ENCODE measurements at places on chromosomes 3 and 15.

- DNase-seq: no peak
Measured at GRCh38 chr15:46117071-46117470, 482.2 kb downstream of the SQOR start.

GRCh38 chr3:52805270-52806039 lies 10.9 kb downstream of the ITIH3 start:
- DNase-seq: no peak

DNA sequence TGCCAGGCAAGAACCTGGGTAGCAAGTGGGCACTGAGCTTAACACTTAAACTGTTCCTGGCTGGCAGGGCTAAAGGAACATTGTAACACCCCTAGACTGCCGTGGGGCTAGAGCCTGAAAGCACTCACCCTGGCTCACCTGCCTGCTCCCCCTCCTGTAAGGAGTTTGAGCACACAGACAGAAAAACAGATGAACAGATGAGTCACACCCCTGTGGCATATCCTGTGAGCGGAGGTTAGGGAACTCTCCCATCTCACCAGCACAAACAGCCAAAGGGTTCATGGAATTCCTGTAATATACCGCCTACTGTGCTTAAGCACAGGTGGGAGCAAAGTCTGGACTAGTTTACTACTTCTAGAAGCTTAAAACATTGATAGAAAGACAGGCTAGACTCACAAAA lies 300.1 kb downstream of the ROBO1 start:
- DNase-seq: no peak

DNA sequence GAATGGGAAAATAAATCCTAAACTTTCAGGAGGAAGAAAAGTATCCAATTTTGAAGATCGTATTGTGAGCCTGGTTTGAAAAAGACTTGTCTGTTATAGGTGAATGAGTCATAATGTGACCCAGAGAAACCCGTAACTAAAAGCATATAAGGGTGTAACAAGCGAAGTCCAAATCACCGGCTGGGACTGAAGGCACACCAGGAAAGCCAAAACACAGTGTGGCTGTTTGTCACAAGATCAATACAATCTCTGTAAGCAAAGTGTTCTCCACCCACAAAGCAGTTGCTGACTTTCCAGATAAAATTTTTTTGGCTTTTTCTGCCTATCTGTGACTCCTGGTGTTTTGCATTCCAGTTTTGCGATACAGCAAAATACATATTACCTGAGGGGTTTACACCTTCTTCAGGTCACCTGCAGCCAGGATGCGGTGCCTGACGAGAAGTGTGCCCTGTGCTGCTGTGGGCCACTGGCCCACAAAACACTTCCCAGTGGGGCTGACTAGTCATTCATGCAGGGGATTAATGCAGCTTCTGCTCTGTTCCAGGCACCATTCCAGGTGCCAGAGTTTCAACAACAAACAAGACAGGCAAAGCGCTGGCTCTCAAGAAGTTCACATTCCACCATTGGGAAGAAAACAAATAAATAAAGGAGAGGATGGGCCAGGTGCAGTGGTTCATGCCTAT lies 14.4 kb downstream of the HES1 start:
- no peak for DNase-seq

GRCh38 chr15:48119277-48119676 lies 1.5 kb upstream of the SLC24A5 start:
- DNase-seq: no peak

- DNase-seq: no peak
Measured at GRCh38 chr3:195119461-195120266, 151.3 kb downstream of the XXYLT1 start.

DNA sequence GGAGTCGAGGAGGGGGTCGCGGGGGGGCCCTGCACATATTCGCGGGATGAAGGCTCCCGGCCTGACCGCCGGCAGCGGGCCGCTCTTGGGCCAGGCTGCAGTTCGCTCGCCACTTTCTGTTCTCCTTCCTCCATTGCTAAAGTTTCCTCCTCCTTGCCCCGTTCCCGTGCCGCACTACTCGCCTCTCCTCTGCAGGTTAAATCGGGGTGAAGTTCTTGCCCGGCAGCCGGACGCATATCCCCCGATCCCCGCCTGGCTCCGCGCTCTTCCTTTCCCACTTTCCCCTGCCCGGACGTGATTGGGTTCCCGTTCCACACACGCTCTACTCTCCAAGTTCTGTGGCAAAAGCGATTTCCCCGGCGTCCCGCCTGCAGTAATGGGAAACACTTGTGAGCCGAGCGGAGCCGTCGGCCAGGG lies 556 bp downstream of the CRYBG3 start:
- peak; percentile 8 for DNase-seq

GRCh38 chr15:70276401-70276800 lies 178.7 kb upstream of the TLE3 start:
- no peak for DNase-seq

DNA sequence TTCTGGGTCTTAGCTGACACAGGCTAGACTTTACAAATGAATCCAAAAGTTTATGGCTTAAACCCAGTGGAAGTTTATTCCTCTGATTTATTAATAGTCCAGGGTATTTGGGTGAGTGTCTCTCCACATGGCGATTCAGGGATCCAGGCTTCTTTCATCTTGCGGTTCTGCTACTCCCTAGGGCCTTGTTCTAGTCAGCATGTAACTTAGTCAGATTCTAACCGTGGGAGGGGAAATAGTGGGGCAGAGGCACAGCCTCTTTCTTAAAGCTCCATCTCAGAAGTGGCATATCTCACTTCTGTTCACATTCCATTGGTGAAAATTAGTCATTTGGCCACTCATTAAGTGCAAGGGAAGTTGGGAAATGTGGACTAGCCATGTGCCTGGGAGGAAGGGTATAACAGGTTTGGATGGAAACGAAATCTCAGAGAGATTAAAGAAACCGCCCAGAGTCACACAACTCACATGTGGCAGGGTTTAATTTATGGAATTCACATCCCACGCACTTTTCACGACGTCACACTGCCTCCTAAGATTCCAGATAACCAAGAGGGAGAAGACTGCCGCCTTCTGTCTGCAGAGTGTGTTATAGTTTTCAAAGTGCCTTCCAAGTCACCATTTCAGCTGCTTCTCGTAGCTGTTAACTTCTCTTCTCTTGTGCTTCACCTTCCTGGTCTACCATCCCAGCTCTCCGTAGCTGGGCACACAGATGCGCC lies 11.4 kb upstream of the RASGRF1 start:
- no peak for DNase-seq

- no peak for DNase-seq
Measured at GRCh38 chr3:13134166-13134878, 61.1 kb upstream of the IQSEC1 start.

GRCh38 chr3:137332297-137332696 lies 374.5 kb downstream of the IL20RB start:
- DNase-seq: no peak

DNA sequence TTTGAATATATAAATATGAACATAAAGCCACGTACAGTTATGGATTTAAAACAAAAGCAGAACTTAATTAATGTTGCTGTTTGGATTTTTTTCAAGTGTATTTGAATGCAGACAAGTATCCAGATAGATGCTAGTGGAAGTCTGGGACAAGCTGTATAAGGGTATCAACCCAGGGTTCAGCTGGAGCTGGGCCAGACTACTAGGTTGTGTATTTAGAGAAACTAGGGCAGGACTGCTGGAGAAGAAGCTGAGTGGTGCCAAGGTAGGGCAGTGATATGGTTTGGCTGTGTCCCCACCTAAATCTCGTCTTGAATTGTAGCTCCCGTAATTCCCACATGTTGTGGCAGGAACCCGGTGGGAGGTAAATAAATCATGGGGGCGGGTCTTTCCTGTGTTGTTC lies 189.8 kb upstream of the CTDSPL start:
- DNase-seq: no peak

DNA sequence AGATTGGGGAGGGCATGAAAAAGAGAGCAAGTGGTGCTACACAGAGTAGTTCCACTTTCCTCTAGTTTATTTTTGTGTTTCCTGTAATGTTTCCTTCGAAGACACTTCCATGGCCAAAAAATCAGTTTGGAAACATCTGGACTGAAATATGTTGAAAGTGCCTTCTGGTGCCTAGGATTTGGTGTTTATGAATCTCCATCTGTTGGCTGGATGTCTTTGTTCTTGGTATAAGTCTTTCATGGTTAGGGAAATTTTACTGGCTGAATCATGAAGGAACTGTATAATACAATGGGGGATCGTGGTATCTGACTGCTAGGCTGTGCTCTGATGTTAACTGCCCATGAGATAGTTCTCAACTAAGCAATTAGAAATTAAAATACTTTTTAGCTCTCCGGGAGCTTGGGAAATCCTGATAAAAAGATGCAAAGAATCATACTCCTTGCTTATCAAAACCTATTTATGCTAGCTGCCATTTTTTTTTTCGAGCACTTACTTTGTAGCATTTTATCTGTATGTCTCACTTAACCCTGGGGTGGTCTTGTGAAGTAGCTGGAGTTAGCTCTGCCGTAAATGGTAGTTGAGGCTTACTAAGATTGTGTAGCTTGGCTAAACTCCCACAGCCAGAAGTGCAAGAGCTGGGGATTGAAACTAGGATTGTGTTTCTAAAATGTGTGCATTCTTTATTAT lies 21.9 kb downstream of the AKAP13 start:
- DNase-seq: no peak

DNA sequence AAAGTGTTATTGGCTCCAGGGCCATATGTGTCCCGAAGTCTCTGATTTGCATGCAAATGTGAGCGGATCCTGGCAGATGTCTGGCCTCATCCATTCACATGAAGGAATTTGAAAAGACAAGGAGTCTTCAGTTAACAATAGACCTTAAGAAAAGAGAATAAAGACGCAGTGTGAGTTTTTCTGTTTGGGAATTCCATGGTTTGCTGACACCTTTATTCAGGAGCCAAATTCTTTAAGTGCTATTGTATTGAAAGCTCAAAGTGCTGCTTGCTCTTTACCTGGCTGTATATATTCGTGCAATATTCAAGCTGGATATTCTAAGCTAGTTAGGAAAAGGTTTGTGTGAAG lies 2.2 kb downstream of the LRRN1 start:
- no peak for DNase-seq

DNA sequence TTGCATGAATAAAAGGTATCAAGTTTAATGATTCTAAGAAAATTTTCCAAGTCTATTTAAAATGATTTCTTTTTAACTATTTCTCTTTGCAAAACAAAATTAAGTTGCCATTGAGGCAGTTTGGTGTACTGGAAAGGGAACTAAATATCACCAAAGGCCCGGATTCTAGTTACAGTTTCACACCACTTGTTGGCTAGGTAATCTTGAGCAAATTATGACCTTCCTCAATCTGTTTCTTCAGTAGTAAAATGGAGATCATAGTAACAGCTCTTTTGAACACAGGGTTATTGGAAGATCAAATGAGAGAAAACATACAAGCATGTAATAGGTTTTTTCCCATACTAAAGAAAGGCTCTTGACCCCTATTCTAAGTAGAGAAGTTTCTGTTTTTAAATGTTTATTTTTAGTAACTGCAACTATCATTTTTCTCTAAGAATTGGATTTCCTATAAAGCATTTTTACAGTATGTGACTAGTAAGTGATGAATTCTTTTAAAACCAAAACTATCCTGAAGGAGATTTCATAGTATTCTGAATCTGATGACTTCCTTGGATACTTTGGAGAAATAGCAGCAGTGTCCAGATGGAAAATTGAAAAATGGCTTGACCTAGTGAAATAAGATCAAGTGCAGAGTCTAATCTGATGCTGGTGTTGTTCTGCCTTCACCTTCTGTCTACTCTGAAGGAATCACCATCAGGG lies 15.7 kb downstream of the SCAANT1 start:
- no peak for DNase-seq

DNA sequence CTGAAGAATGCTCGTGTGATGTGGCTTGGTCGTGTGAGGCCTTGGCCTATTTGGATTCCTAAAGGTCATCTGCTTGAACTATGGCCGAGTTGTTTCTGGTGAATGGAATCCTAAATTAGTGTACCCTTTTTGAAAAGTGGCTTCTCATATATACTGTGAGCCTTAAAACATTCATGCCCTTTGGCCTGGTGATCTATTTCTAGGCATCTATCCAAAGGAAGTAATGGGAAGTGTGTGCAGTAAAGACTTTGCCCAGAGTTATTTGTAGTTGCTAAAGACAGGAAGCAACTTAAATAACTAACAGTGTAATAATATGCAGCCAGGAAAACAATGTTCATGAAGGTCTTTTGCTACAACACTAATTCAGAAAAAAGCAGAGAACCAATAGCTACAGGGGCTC lies 3.0 kb downstream of the DGKG start:
- DNase-seq: no peak

DNA sequence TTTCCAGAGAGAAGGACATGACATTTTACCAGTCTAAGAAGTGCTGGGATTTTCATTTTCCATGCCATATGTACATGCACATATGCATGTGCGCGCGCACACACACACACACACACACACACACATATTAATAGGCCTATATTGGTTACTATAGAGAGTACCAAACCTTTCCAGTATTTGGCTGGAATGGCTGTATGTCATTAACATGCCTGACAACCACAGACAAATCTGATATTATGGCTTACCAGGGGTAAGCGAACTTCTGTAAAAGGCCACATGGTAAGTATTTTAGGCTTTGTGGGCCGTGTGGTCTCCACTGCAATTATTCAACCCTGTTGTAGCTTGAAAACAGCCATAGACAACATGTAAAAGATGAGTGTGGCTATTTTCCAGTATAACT lies 97.2 kb upstream of the TSPAN3 start:
- DNase-seq: no peak

GRCh38 chr3:157329551-157329950 lies 107.1 kb upstream of the PTX3 start:
- no peak for DNase-seq

GRCh38 chr3:69612791-69613190 lies 126.5 kb upstream of the MITF start:
- DNase-seq: no peak
